HS-27A (cell line): ENCODE measurements at places on chromosomes 16 and 17.

- DNase-seq: no peak
Observed at GRCh38 chr16:27270349-27270748, 1.8 kb upstream of the NSMCE1 start.

- DNase-seq: no peak
Observed at GRCh38 chr16:63426275-63426870, 1390.1 kb upstream of the CDH8 start.

- no peak for DNase-seq
Observed at GRCh38 chr17:79082311-79083190, 7.9 kb downstream of the ENGASE start.

GRCh38 chr16:54687043-54687899 lies 243.4 kb upstream of the IRX5 start:
- DNase-seq: no peak

DNA sequence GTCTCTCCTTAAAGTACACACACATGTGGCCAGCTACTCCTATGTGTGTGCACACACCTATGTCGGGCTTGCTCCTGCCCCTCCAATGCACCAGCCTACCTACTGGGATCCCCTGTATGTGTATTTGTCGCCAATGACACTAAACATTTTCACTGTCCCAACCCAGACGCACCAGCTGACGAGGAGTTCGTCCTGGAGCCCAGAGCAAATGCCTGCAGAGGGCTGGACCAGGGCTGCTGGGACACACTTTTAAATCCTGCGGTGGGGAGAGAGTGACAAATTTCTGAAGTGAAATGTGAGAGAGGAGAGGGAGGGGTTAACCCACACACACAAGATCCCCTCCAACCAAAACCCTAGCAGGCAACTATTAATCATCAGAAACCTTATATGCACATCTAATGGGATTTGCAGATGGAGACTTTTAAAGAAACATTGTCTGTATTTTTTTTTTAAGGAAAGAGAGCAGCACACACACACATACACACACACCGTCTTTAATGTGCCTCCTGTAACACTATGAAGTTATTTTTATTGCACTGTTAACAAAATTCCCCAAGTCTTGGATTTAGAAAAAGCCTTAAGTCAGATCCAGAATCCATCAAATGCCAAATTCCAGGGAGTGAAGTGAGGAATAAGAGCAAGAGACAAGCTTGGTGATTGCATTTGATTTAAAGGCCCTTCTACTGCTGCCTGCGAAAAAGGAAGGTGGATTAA lies at the start of gene MEOX1:
TSS of gene MEOX1 (minus strand) at position 224 of the 714 bp plus-strand sequence. CDS start 388 bp downstream, outside the sequence.
- no peak for DNase-seq

DNA sequence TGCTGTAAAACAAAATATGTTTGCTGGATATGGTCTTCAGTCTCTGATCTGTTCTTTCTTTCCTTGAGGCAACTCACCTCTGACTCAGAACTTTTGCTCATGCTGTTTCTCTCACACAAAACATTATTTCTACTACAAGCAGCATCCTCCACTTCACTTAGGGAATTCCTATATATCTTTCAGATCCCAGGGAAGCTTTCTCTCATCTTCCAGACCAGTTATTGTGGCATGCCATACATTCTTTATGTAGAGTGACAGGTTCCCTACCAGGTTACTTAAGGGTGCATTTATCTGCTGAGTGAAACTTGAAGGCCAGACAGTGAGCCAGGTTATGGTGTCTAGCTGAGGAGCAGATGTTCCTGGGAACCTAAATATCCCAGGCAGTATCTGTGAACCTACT lies 1226.0 kb downstream of the CDH8 start:
- DNase-seq: no peak

DNA sequence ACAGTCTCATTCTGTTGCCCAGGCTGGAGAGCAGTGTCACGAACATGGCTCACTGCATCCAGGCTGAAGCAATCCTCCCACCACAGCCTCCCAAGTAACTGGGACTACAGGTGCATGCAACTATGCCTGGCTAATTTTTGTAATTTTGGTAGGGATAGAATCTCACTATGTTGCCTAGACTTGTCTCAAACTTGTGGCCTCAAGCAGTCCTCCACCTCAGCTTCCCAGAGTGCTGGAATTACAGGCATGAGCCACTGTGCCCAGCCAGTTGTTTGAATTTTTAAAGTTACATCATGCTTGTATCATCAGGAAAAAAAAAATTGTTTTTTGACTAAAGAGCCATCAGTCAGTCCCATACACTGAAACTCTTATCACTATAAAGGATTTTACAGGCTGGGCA lies 17.1 kb upstream of the VPS4A start:
- no peak for DNase-seq

- DNase-seq: no peak
Observed at GRCh38 chr17:66190738-66191592, 968 bp downstream of the CEP112 start.

DNA sequence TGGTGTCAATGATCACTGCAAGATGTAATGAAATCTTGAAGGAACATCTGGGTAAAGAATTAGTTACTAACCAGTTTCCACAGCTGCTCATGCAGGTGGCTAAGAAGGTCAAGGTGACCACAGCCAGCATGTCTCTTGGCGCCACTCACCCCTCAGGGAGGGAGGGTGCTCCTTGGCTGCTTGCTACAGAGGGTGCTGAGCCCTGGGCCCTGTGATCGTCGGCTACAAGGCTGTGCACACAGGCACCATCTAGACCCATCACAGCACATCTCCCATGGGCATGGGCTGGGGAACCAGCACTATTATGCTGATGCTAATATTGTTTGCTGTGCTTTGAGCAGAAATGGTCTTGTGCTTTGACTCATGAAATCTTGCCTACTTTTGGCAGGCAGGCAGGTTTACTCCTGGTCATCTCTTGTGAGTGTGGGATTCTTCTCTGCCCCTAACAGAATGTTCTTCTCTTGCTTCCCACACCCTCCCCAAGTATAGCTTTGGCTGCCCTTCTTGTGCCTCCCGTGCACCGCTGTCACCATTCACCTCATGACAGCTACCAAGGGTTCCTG lies 36.4 kb downstream of the TXNDC11 start:
- DNase-seq: no peak

- DNase-seq: no peak
Observed at GRCh38 chr17:30229012-30229411, 6.5 kb downstream of the SLC6A4 start.

DNA sequence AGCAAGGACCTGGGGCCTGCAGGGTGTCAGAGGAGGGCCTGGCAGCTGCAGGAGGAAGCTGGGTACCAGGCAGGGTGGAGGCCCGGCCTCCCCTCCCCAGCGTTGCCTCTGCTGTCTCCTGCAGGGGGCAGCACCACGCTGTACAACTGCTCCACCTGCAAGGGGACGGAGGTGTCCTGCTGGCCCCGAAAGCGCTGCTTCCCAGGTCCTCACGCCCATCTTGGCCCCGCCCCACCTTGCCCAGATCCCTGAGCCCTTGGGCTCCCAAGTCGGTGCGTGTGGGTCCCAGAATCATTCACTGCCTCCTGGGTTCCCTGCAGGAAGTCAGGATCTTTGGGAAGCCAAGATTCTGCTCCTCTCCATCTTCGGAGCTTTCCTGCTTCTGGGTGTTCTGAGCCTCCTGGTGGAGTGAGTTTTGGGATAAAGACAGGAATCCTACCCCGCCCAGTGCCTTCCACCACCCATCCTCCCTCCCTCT lies 1.2 kb downstream of the TMEM95 start:
- no peak for DNase-seq

- no peak for DNase-seq
Observed at GRCh38 chr17:78787444-78787843, 5.4 kb upstream of the CYTH1 start.

- no peak for DNase-seq
Observed at GRCh38 chr16:10776280-10776679, 32.6 kb downstream of the NUBP1 start.

GRCh38 chr16:65114527-65114926 lies 7.3 kb downstream of the CDH11 start:
- no peak for DNase-seq

DNA sequence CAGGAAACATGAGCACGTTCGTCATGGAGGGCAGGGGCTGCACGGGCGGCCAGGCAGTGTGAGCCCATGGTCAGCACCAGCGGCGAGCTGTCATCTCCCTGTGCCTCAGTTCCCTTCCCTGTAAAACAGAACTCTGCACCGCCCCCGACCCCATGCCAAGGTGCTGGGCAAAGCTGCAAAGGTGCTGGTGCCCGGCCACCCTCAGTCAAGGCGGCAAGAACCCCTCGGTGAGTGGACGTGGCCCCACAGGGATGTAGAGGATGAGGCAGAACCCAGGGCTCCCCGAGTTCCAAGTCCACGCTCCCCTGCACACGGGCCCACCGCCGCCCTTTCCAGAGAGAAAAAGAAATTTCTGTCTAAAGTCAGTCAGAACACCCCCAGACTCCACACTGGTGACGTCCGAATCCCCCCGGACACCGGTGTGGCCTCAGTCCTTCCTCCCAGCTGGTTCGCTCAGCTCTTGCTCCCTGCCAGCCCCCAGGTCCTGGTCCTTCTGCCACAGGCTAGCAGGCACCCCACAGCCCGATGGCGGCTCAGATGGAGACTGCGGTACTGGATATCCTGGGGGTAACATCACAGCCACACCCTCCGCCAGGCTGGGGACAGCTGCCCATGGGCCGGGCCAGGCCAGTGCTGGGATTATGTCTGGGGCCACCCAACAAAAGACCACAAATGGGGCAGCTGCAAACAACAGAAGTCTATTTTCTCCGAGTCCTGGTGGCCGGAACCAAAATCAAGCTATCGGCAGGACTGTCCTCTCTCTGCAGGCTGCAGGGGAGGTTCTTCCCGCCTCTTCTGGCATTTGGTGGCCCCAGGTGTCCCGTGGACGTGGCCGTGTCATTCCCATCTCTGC lies 14.4 kb upstream of the BAHCC1 start:
- no peak for DNase-seq
